ENCODE measurements at places on chromosomes 1 and 21.

- no peak for DNase-seq
These were observed 182.0 kb downstream of the LMX1A start for GRCh38 chr1:165174491-165174890.

- DNase-seq: no peak
These were observed 120.9 kb upstream of the ZBTB40 start for GRCh38 chr1:22330760-22331119.

DNA sequence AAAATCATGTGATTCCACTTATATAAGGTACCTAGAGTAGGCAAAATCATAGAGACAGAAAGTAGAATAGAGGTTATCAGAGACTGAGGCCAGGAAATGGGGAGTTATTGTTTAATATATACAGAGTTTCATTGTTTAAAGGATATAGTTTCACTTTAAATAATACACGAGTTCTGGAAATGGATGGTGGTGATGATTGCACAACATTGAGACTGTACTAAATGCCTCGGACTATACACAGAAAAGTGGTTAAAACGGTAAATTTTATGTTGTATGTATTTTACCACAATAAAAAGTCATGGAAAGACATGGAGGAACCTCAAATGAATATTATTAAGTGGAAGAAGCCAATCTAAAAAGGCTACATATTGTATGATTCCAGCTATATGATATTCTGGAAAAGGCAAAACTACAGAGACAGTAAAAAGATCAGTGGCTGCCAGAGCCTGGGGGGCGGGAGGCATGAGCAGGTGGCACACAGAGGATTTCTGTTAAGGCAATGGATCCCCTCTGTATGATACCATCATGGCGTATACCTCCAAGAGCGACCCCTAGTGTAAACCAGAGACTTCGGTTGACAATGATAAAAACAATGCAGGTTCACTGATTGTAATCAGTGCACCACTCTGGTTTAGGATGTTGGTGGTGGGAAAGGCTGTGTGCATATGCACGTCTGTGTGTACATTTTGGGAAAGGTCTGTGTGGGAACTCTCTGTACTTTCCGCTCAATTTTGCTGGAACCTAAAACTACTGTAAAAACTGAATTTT lies 7.5 kb downstream of the C1orf198 start:
- DNase-seq: no peak

GRCh38 chr1:55938376-55938850 lies 641.0 kb downstream of the PLPP3 start:
- DNase-seq: no peak

- DNase-seq: no peak
These were observed 24.8 kb upstream of the C1orf174 start for GRCh38 chr1:3924825-3925220.

DNA sequence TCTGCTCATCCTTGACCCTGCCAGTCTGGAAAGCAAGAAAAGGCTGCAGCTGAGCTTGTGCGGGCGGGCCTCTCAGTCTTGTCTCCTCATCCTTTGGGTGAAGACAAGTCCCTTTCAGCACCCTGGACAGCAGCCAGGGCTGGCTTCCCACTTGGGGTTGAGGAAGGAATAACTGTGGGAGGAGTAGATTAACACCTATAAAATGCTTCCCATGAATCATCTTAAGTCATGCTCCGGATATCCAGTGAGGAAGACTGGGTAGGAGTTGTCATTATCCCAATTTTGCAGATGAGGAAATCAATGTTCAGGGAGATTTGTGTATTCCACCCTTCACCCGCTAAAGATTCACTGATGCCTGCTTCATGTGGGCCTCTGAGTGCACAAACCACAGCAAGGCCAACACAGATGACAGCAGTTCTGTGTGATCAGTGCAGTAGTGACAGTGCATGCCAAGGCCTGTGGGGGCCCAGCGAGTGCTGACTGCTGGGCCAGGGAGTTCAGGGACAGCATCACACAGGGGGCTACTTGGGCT lies 20.1 kb upstream of the COL16A1 start:
- no peak for DNase-seq

GRCh38 chr1:101367630-101368029 lies 130.8 kb downstream of the S1PR1 start:
- DNase-seq: no peak

DNA sequence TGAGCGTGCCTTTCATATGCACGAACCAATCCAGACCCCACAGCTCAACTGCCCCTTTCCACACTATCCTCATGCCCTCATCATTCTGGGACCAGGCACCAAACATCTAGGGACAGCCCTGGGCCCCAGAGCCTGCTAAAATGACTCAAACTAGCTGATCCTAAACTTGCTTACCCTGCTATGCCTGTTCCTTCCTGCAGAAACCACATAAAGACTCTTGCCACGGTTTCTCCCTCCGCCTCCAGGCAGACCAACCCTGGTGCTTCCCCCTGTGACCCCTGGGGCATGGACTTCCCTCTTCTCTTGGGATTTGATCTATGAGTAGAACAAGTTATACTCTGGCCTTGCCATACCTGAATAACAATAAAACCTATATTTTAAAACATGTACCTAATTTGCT lies 138.0 kb upstream of the CD34 start:
- DNase-seq: no peak

DNA sequence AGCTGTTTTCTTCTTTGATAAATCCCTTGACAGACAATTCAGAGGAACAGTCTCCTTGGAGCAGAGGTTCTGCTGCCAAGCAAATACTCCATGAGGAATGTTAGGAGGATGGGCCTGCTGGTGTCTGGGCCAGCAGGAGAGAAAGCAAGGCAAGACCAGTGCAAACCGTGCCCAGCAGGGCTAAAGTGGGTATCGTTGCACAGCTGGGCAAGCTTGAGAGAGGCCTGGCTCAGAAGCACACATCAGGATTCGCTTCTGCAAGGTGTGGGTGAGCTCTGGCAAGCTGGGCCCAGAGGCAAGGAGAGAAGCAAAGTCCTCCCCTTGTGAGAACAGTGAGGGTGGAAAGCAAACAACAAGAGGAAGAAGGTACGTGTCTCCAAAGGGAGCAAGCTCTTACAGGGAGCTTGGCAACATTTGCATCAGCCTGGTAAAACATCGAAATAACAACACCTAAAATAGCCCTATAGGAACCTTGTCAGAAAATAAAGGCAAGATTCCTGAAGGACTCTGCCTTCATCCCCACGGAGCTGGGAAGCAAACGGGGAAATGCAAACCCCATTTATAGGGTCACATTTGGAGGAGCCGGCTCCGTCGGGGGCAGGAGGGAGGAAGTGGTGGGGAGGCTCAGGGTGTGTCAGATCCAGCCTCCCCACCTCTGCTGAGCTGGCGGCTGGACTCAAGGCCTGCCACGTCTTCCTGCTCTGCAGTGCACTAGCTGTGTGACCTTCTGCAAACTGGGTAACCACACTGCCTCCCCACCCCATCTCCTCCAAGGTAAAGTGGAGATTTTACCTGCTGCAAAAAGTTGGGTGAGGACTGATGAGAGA lies 62.3 kb upstream of the HIVEP3 start:
- no peak for DNase-seq
